ENCODE measurements at places on chromosomes 2 and 18.
A peak's percentile ranks its signal among the peaks of the same experiment; 100 is the strongest.

- DNase-seq: no peak
Observed at GRCh38 chr2:176174382-176174823, 14.1 kb upstream of the HOXD1 start.

DNA sequence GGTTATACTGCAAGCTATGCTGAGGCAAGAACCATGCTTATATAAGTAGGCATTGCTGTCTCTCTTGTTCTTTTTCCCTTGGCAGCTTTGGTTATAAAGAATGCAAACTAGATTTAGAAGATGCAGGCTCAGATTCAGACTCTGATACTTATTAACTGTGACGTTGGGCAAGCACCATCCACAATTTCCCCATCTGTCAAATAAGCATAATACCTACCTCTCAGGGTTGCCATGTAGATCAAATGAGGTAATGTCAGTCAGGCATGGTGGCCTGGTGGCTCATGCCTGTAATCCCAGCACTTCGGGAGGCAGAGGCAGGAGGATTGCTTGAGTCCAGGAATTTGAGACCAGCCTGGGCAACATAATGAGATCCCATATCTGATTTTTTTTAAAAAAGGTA lies 21.7 kb downstream of the ITGAV start:
- DNase-seq: no peak

DNA sequence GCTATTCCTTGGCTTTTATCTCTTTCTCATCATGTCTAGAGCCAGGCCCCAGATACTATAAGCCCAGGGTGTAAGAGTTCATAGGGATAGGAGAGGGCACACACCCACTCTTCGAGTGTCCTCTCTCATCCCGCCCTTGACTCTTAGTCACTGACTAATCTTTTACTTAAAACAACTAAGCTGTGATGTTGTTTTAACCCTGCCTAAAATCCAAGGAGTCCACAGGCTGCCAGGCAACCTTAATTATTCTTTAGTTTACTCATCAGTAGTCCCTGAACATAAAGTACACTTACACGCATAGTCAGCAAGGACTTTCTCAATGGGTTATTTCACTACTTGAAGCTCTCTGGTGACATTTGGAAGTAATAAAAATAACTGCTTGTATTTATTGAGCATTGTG lies 28.4 kb downstream of the GREB1L start:
- DNase-seq: no peak

DNA sequence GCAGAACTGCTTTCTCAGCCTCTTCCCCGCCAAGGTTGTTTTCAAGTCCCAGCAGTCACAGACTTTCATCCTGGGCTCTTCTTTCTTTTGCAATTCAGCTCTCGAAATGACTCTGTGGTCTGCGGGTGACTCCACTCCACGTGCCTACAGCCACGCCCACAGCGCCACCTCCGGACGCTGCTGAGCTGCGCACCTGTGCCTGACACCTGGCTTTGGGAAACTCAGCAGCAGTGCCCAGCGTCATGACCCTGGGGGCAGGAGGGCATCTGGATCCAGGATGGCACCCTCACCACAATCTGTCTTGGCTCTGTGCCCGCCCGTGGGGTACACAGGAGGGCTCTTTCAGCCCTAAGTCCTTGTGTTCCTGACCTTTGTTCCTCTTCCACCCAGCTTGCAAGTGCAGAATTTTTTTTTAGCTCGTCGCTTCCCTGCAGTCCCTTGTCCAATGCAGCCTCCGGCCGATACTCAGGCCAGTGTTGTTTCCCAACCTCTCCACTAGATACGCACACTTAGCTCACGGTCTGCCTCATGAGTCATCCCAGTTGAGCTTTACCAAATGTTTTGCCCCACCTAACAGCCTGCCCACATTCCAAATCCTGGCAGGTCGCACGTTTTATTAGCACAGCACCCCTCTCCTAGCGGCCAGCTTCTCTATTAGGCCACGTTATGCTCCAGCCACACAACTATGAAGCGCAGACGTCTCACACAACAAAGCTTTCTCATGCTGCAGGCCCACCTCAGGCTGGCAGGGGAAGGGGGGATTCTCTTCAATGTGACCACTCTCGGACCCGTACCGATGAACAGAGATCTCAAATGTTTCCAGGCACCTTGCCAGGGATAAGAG lies 6.5 kb upstream of the CAPN10 start:
- no peak for DNase-seq

DNA sequence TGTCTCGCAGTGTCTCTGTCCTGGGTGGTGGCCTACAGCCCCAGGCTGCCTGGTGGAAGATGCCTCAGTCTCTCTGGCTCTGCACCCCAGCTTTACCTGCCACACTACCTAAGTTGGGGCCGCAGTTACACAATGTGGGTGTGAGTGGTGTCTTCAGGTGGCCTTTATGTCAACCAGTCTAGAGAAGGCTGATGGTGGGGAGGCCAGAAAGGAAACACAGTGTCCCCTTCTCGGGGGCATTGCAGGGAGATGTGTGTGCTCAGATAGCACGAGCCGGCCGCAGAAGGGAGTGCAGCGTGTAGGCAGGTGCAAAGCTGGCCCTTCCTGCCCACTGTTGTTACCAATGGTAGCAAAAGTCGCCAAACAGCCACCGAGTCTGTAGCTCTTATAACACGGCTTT lies 216.1 kb downstream of the SH3RF3 start:
- no peak for DNase-seq

DNA sequence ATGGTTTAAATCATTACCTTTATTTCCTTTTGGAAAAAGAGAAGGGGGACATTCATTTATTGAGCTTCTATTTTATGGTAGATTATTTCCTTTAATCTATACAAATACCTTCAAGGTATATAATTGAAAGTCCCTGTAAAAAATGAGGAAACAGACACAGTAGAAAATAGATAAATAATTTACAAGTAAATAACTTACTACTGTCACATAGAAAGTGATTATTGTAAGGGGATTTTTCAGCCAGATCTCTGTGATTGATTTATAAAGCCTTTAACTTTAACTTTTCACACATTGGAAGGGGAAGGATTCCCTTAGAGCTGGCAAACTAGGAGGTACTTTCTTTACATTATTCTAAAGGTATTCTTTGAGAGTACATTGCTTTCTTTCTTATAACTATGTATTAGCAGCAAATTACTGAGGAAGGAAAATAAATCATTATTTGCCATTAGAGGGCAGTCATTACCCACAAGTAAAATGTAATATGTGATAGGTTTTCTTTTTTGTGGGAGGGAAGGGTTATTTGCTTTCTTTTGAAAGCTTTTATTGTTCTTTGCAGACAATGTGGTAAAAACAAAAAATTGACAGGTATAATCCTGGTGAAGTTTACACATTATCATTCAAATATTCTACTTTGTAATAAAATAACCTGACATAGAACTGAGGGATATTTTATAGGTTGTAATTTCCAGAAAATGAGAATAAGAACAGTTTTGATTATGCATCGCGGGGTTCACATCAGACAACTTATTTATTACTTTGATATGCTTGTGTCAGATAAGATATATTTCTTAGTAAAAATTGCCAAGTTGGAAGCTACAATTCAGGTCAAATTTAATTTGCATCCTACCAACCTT lies 24.8 kb upstream of the RPE start:
- peak; percentile 23 for DNase-seq

DNA sequence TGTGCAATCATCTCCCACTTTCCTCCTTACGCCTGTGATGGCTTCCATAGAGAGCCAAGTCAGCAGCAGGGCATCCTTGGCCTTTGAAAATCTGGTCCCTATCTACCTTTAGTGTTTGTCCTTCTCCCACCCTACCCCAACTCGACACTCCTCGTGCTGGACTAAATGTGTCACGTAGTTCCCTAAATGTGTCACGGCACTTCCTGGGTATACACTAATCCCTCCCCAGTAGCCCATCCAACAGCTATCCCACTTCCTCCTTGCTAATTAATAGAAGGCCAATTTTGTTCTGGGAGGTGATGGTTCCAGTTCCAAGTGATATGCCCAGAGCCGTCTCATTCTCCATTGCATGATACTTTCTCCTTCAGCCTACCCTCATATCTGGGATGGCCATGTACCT lies 36.5 kb upstream of the ZFP36L2 start:
- no peak for DNase-seq

GRCh38 chr2:17869128-17869527 lies 9.3 kb upstream of the KCNS3 start:
- DNase-seq: no peak

DNA sequence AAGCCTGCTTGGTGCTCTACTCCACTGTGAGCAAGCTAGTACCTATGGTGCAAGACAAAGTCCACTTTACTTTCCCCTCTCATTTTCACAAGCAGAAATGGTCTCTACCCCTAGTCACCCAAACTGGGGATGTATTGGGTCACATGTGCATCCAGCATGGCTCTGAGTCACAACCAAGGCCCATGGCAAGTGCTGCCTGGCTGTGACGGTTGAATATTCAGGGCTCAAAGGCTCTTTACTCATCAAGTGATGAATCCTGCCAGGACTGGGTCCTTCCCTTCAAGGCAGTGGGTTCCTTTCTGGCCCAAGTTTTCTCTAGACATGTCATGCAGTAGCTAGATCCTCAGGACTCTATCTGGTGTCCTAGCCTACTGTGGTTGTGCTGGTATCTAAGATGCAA lies 311.5 kb downstream of the DLGAP1 start:
- DNase-seq: no peak

DNA sequence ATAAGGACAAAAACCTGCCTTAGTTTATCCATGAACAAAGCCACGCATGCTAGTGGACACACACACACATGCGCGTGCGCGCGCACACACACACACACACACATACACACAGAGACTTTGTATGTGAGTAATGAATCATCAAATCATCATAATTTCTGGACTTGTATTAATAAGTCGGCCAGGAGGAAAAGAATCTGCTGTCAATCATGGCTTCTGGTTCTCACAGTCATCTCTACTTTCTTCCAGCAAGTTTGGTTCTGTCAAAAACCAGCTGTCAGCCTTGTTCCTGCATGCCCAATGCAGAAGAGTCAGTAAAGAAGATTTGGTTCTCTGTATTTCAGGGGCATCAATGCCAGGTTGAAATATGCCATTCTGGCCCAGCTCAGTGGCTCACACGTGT lies 1.1 kb upstream of the TTR start:
- no peak for DNase-seq

DNA sequence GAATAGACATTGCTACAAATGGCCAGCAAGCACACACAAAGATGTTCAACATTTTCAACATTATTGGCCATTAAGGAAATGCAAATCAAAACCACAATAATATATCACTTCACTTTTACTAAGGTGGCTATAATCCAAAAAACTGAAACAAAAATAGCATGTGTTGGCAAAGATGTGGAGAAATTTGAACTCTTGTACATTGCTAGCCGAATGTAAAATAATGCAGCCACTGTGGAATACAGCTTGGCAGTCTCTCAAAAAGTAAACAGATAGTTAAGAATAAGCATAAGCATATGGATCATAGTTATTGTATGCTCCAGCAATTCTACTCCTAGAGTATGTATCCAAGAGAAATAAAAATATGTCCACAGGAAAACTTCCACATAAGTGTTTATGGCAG lies 192.5 kb downstream of the EN1 start:
- no peak for DNase-seq

DNA sequence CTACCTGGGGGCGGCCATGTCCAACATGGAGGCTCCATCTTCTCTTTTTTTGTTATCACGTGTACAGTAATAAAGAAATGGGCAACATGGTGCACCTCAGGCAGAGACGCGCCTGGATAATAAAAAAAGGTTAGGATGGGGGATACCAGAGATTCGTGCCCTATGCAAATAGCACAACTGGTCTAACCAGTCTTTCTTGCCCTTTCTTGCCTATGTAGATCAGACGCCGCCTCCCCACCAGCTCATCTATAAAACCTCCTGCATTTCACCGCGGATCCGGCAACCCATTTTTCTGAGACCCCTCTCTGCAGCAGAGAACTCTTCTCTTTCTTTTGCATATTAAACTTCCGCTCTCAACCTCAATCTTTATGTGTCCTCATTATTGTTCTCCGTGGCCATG lies 68.7 kb downstream of the MYL12B start:
- DNase-seq: no peak

DNA sequence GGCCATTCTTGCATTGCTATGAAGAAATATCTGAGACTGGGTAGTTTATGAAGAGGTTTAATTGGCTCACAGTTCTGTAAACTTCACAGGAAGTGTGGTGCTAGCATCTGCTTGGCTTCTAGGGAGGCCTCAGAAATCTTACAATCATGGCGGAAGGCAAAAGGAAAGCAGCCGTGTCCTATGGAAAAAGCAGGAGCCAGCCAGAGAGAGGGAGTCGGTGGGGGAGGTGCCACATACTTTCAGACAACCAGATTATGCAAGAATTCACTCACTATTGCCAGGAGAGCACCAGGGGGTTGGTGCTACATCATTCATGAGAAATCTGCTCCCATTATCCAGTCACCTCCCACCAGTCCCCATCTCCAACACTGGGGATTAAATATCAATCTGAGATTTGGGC lies 64.1 kb downstream of the CPS1 start:
- DNase-seq: no peak

DNA sequence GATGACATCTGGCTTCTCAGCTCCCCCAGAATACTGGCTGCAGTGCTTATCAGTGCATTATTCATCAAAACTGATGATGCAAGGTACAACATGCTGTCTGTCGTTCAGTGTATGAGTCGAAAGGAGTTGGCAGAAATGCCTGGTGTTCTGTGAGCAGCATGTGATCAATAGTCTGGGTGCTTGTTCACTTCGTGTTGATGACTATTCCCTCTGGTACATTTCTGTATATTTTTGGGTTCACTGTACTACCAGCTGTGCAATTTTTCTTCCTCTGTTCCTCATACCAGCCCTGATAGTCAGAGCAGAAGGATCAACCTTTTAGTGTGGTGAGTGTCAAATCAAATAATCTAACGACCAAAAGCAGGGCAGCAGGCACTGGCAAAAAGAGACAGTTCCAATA lies 59.0 kb upstream of the KLHL14 start:
- DNase-seq: no peak

DNA sequence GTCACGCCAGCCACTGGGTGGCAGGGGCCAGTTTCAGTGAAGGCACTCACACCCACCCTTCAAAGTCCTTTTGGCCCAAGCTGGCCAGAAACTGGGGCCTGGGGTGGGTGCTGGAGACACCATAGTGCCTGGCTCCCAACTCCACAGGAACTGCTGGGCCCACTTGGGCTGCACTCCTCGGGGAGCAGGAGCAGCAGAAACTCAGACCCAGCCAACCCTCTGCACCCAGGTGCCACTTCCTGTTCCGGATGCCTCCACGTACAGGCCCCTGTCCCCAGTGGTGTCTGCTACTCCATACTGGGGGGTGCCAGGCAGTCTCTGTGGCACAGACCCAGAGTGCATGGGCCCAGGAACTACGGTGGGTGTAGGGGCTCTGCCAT lies 42.5 kb upstream of the ZNF519 start:
- no peak for DNase-seq

DNA sequence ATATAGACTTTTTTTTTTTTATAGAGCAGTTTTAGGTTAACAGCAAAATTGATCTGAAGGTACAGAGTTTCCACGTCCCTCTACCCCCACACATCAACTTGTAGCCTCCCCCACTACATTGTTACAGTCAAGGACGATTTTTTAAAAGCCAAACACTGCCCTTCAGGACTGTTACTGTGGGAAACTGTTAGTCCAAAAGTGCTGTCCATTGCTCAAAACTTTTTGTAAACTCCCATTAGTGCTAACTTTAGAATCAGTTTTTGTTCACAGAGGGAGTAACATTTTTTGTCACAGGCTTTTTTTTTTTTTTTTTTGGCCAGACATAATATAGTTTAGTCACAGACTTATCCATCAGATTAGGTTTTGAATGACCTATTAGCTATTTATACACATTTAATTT lies 24.1 kb downstream of the ELP2 start:
- no peak for DNase-seq
